ENCODE measurements at places on chromosomes 2 and 18. TPM values are rescaled to one million over a fixed set of nuclear protein-coding genes. Genes with fewer than 3 reads are reported as not detected.
A peak's percentile ranks its signal among the peaks of the same experiment; 100 is the strongest.

GRCh38 chr18:63947051-63947790, 1.9 kb upstream of the HMSD start:
- no peaks in the 10 kb centered on the region for H3K4me1 ChIP-seq
- H3K27me3 ChIP-seq = peaks cover 5% of the 10 kb centered on the region
- no peak for DNase-seq
- H3K27ac ChIP-seq = no peak overlapping the region
- no peaks in the 10 kb centered on the region for H3K36me3 ChIP-seq
- H3K4me3 ChIP-seq = no peak overlapping the region

REG3A gene
- total RNA-seq = not detected

- peaks cover 3% of the 10 kb centered on the region for H3K36me3 ChIP-seq
- H3K4me3 ChIP-seq = no peak overlapping the region
- H3K4me1 ChIP-seq = peaks cover 2% of the 10 kb centered on the region
- no peak for DNase-seq
- no peaks in the 10 kb centered on the region for H3K27me3 ChIP-seq
- H3K27ac ChIP-seq = no peak overlapping the region
These were observed 75.9 kb downstream of the PMS1 start for GRCh38 chr2:189860161-189860560.

GRCh38 chr2:236731767-236732580, 162.3 kb downstream of the ACKR3 start:
- no peak overlapping the region for H3K27ac ChIP-seq
- no peaks in the 10 kb centered on the region for H3K36me3 ChIP-seq
- DNase-seq = peak; percentile 25
- H3K4me3 ChIP-seq = no peak overlapping the region
- H3K4me1 ChIP-seq = no peaks in the 10 kb centered on the region

MATN3 gene
- total RNA-seq = 13.3 TPM

DNA sequence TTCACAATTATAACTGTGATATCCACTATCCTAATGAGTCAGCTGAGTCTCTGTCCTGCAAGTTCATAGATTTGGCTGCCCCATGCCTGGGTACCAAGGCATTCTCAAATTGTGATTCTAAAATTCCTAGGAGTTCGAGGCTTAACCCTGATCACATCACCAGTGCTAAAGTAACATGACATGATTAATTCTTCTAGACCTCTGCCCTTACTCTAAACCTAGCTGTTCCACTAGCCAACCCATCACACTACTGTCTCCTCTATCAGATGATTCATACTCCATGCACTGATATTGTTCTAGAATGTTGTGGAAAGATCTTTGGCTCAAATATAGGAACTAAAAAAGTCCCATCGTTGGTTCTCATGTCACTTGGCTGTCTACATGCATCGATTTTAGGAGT, 487.6 kb downstream of the PIK3C3 start:
- H3K4me3 ChIP-seq = no peak overlapping the region
- no peak overlapping the region for H3K27ac ChIP-seq
- H3K27me3 ChIP-seq = peaks cover 2% of the 10 kb centered on the region
- DNase-seq = peak; percentile 30
- H3K4me1 ChIP-seq = no peaks in the 10 kb centered on the region
- H3K36me3 ChIP-seq = no peaks in the 10 kb centered on the region
